ENCODE measurements at places on chromosomes 3 and 15. TPM values are rescaled to one million over a fixed set of nuclear protein-coding genes. Genes with fewer than 3 reads are reported as not detected.

DNA sequence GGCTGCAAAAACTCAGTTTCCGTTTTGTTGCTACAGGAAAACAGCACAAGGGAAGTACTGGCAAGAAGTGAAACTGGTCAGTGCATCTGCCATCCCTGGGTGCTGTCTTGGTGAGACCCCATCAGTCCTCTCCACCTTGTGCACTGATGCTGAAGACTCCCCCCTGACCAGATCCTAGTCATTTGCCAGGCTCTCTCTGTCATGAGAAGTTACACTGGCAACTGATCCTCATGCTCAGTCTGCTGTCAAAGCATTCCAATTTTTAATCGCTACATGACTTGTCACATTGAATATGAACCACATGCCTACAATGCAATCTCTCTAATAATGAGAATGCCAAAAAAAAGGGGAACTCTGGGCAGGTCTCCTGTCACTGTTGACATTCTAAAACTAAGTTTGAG is 296.5 kb downstream of the ZIC1 start:
- no peak for DNase-seq

GRCh38 chr3:73674280-73674679 is 49.5 kb upstream of the PDZRN3 start:
- no peak for DNase-seq

- DNase-seq = no peak
Observed at GRCh38 chr15:85746641-85747040, 48.1 kb downstream of the KLHL25 start.

DNA sequence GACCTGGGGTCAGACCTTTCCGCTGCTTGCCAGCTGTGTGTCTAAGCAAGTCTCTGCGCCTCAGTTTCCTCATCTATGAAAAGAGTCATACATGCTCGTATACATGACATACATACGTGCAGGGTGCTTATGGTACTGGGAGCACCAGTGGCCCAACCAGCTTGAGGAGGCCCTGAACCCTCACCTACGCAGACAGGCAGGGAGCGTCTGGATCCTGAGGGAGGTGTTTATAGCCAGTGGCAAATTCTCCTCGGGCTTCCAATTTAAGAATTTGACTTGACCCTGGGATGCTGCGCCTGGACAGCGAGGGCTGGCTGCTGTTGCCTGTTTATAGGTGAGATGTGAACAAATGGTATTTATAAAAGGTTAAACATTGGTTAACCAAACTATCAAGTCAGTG is 17.7 kb upstream of the FGD5 start:
- DNase-seq = no peak

DNA sequence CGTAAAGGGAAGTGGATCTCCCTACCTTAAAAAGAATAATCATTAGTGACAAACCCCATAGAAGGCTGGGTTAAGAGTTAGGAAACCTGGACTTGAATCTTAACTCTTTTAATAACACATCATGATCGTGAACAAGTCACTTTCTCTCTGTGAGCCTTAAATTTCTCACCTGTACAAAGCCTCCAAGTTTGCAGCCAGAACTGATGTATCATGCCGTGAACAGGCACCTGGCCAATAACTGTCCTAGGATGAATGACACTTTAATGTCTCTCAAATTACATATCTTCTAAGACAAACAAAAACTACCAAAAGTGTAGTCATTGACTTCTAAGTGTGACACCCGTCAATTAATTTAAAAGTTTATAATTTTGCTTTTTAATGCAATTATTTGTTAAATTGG is 3.9 kb downstream of the UPK1B start:
- no peak for DNase-seq

- DNase-seq = no peak
Observed at GRCh38 chr3:13039213-13039896, 33.9 kb downstream of the IQSEC1 start.

- DNase-seq = no peak
Observed at GRCh38 chr3:64988188-64988587, 300.4 kb upstream of the ADAMTS9 start.

DNA sequence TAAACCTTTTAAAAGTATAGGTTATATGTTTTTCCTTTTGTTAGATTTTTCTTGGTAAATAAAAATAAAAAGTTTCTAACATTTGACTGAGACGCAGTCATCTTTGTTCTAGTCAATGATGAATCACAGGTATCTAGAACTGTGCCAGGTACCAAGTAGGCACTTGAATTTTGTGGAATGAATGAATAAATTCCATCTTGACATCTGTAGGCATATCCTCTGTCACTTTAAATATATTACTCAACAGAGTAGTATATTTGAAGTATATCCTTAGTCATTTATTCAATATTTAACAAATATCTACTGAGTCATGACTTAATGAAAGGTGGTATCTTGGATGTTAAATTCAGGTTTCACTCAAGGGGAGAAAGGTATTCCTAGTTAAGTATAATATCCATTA is 828.4 kb downstream of the TUSC7 start:
- DNase-seq = no peak

DNA sequence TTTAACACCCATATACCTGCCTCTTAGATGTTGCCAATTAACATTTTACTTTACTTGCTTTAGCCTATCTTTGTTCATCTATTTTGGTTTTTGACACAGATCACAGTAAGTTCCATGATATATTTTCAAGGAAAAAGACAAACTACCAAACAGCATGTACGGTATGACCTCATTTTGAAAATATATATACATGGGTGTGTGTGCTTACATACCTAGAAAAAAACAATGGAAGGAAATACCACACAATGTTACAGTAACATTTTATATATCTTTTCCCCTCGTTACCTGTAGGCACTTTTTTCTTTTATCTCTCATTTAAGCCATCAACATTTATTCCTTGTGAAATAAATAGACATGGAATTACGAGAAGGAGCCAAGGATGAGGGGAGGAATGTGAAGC is 170.0 kb downstream of the FOXP1 start:
- DNase-seq = no peak

DNA sequence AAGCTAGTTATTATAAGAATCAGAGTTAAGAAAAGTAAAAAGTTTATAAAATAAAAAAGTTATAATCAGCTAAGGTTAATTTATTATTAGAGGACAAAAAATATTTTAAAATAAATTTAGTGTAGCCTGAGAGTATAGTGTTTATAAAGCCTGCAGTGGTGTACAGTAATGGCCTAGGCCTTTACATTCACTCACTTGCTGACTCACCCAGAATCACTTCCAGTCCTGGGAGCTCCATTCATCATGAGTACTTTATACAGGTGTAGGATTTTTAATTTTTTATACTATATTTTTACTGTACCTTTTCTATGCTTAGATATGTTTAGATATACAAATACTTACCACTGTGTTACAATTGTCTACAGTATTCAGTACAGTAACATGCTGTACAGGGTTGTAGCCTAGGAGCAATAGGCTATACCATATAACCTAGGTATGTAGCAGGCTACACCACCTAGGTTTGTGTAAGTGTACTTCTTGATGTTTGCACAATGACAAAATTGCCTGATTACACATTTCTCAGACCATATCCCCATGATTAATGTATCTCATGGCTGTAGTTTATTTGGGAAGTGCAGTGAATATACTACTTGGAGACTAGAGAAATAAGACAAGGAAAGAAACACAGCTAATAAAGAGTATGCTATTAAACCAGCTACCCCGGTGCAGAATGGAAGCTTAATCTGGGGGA is 101.9 kb upstream of the GALNT15 start:
- no peak for DNase-seq

DNA sequence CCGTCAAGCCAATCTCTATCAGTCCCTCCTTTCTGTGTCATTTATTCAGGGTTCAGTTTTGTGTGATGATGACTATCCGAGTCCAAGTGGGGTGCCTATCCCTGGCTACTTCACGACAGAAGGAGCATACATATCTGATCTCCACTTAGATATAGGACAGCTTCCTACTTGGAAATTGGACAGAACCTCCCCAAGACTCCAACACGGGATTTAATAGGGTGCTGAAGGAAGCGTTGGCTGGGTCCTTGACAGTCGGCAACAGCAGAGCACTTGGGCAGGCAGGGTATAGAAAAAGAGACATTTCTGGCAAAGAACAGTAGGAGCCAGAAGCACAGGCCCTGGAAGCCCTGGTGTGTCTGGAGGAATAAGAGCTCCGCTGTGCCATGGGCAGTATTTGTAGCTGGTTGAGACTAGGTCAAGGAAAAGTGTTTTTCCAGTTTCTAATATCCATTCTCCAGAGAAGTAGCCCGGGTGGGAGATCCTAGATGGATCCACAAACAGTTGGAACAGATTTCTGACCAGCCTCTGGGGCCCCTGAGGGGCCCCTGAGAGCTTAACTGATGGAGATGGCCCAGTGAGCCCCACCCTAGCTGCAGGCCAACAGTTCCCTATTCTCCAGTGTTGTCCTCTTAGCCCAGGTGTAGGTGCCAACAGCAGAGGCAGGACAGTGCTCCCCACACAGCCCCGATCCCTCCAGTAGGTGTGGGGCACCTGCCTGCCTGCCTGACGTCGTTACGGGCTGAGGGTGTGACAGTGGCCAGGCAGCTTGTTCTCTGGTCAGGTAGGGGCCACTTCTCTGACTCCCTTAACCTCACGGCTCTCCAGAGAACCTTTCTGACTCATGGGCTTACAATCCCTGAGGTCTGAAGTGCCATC is 130.8 kb downstream of the CHCHD6 start:
- no peak for DNase-seq

GRCh38 chr15:61421938-61422337 is 192.8 kb upstream of the RORA start:
- DNase-seq = no peak

DNA sequence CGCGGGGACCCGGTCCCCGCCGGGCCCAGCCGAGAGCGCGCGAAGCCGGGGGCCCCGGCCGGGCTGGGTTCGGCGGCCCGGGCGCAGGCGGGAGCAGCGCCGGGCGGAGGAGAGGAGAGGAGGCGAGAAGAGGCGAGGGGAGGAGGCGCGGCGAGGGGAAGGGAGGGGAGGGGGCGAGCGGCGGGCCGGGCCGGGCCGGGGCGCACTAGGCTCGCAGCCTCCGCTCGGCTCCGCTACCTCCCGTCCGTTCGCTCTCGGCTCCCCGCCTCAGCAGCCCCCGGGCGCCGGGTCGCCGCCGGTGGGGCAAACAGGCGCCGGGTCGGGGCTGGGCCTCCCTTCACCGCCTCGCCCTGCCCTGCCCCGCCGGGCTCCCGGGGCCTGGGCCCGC is 351 bp downstream of the INSYN1 start:
- DNase-seq = no peak

- DNase-seq = no peak
Observed at GRCh38 chr3:85603378-85603777, 644.6 kb downstream of the CADM2 start.

DNA sequence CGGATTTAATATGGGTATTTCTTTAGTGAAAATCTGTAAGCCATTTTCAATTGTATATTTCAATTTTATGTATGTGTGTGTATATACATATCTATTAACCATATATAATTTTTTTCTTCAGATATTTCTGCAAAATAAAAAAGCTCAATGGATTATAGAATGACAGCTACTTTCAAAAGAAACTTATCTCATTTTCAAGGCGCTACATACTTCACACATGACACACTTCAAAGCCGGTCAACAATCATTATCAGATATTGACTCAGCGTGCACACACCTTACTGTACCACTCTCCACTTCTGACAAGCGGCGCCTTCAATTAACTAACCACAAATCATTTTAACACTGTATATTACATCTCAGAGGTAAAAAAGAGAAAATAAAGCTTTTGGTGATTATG is 39.6 kb downstream of the ATP13A3 start:
- no peak for DNase-seq

Gene TM4SF18
- total RNA-seq = 6.5 TPM

Gene HYKK
- 4.1 TPM for total RNA-seq

Gene GRK7
- not detected for total RNA-seq

Gene GPD1L
- total RNA-seq = 77.9 TPM

Gene INSYN1
- total RNA-seq = 3.8 TPM

Gene SKOR1
- 0.41 TPM for total RNA-seq

Gene TGM5
- total RNA-seq = 0.32 TPM

Gene ENTPD3
- total RNA-seq = 4.3 TPM

Gene ASB14
- 0.50 TPM for total RNA-seq

Measured in lower lobe of right lung (tissue), 2 donors.